ENCODE measurements at places on chromosomes 1 and 21. TPM values are rescaled to one million over a fixed set of nuclear protein-coding genes. Genes with fewer than 3 reads are reported as not detected.

Gene KCNK1
- not detected for total RNA-seq

GRCh38 chr1:201783572-201783971, 45.4 kb upstream of the IPO9 start:
- no peaks in the 10 kb centered on the region for H3K4me1 ChIP-seq
- H3K4me3 ChIP-seq: no peak overlapping the region
- no peak overlapping the region for H3K27ac ChIP-seq
- DNase-seq: no peak
- H3K27me3 ChIP-seq: peaks cover 6% of the 10 kb centered on the region
- H3K36me3 ChIP-seq: peaks cover 19% of the 10 kb centered on the region

DNA sequence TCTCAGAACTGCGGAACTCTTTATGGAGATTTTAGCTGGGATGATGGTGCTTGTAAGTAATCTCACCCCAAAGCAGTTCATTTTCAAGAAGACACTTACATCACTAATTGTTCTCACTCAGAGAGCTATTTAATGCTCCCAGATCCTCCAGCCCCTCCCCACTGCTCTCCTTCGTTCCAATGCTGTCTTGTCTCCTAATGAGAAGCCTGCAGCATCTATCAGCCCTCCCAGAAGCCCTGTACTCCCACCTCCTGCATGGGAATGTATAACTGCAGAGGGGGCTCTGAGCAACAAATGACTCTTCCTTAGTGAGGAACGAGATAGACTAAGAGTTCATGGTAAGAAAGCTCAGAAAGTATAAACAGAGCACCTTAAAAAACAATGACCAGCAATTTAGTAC, 377.4 kb upstream of the RUNX1 start:
- no peaks in the 10 kb centered on the region for H3K27me3 ChIP-seq
- H3K4me1 ChIP-seq: peaks cover 2% of the 10 kb centered on the region
- peaks cover 10% of the 10 kb centered on the region for H3K36me3 ChIP-seq
- H3K27ac ChIP-seq: no peak overlapping the region

DNA sequence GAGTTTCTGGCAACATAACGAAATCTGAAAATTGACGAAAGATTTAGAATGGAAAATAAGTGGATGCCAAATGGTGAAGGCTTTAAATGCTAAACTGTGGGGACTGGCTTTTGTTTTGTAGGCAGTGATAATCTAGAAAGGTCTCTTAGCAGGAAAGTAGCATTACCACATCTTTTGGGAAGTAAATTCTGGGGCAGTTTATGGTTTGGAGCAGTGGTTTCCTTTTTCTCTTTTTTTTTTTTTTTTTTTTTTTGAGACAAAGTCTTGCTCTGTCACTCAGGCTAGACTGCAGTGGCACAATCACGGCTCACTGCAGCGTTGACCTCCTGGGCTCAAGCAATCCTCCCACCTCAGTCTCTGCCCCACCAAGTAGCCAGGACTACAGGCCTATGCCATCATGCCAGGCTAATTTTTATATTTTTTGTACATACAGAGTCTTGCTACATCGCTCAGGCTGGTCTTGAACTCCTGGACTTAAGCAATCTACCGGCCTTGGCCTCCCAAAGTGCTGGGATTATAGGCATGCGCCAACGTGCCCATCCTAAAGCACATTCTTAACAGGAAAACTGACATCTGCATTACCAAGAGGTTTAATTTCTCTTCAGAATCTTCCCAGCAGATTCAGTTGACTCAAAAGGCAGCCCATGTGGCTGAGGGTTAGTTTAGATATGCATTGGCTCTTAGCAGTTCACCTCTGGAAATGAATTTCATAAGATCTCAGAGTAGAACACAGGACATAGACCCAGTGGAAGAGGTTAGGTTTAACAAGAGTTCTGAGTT, 32.9 kb downstream of the C21orf91 start:
- no peaks in the 10 kb centered on the region for H3K4me1 ChIP-seq
- DNase-seq: no peak
- H3K27me3 ChIP-seq: no peaks in the 10 kb centered on the region
- H3K36me3 ChIP-seq: peaks cover 15% of the 10 kb centered on the region

- no peaks in the 10 kb centered on the region for H3K4me1 ChIP-seq
- H3K4me3 ChIP-seq: no peak overlapping the region
- no peak overlapping the region for H3K27ac ChIP-seq
- H3K36me3 ChIP-seq: no peaks in the 10 kb centered on the region
These were observed 63.6 kb downstream of the VPS13D start for GRCh38 chr1:12293416-12293815.

- no peak overlapping the region for H3K27ac ChIP-seq
- no peak for DNase-seq
- H3K36me3 ChIP-seq: no peaks in the 10 kb centered on the region
- H3K27me3 ChIP-seq: peaks cover 9% of the 10 kb centered on the region
These were observed 106.7 kb downstream of the LEPR start for GRCh38 chr1:65527190-65527589.
